Stimulated activated CD4-positive, alpha-beta T cell treated with anti-CD3 and anti-CD28 coated beads, TNF-alpha, amount 100 ng/mL, for 24 hours (primary cell): ENCODE measurements at places on chromosomes 13 and 19.

- DNase-seq, result no peak
These were observed 343.2 kb downstream of the KCNRG start for GRCh38 chr13:50358231-50359040.

GRCh38 chr13:109254274-109254673 lies 532.1 kb downstream of the IRS2 start:
- DNase-seq, result no peak

DNA sequence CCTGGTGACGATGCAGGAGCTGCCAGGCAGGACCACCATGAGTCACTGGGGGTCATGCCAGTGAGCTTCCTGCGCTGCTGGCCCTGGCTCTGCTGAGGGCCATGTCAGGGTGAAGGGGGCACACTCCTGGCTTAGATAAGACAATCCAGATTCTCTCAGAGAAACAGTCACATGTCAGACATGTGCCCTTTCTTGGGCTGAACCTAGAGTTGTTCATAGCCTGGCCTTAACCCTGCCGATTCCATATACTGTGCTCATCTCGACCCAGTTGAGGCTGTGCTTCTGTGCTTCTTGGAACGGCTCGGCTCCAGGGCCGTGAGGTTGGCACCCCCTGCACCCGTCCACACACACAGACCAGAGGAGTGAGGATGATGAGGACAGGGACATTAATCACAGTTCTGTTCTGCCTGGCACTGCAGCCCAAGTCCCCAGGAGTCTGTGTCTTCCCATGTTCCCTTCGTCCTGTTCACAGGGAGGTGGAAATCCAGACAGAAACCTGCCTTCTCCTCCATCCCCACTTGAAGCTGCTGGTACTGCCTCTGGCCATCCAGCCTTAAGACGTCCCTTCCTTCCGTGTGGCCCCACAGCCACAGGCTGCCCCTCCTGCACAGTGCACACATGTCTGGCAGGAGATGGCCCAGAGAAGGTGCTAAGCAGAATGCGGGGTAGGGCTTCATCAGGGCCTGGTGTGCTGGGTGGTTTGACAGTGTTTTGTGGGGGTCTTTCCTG lies 50.0 kb downstream of the LYL1 start:
- DNase-seq, result no peak

GRCh38 chr19:4909156-4909896 lies at the start of gene UHRF1:
UHRF1 (plus strand) TSS chr19:4909501; CDS start chr19:4910886, 1,385 bp downstream.
- peak; percentile 87 for DNase-seq

- DNase-seq, result no peak
These were observed 152.1 kb downstream of the KCNRG start for GRCh38 chr13:50167224-50167947.

DNA sequence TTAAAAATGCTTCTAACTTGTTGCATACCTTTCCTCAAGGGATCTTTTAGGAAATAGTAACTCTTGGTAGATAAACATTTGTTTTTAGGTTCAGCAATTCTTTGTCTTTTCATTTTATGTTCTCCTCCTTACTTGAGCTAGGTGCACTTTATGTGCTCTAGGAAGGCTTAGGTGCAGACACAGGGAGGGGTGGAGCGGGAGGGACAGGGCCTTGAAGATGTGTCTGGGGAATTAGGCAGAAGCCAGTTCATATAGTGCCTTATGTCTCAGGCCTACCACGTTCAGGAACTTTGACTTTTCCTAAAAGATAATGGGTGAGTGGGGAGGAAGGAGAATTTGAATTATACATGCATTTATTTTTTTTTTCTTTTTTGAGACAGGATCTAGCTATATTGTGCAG lies 37.7 kb downstream of the IRS2 start:
- no peak for DNase-seq

DNA sequence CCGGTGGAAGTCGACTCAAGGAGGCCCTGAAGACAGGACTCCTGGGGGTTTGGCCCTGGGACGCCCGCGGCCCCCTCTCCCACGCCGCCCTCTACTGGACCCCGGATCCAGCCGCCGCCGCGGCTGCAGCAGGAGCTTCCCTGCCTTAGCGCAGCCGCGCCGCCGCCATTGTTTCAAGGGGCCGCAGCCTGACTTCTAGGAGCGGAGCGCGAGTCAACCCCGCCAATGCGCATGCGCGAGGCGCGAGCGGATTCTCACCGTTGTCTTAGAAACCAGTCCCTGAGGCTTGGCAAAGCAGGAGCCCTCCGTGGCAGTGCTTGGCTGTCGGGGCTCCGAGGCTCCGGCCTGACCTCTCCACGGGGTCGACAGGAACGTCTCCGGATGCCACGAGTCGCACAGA lies 19.1 kb upstream of the ZNF420 start:
- no peak for DNase-seq

DNA sequence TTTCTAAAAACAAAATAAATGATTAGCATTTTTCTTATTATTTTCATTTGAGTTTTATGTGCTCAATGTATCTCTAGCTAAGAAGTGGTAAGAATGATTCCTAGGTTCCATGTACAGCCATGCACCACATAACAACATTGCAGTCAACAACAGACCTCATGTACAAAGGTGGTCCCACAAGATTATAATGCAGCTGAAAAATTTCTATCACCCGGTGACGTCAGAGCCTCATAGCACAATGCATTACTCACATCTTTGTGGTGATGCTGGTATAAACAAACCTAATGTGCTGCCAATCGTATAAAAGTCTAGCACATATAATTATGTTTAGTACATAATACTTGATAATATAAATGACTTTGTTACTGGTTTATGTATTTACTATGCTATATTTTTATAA lies 120.5 kb downstream of the SLC7A1 start:
- DNase-seq, result no peak
